ENCODE measurements at places on chromosomes 2 and 18.

- peak; percentile 38 for DNase-seq
Observed at GRCh38 chr18:70663141-70663540, 374.3 kb downstream of the SOCS6 start.

DNA sequence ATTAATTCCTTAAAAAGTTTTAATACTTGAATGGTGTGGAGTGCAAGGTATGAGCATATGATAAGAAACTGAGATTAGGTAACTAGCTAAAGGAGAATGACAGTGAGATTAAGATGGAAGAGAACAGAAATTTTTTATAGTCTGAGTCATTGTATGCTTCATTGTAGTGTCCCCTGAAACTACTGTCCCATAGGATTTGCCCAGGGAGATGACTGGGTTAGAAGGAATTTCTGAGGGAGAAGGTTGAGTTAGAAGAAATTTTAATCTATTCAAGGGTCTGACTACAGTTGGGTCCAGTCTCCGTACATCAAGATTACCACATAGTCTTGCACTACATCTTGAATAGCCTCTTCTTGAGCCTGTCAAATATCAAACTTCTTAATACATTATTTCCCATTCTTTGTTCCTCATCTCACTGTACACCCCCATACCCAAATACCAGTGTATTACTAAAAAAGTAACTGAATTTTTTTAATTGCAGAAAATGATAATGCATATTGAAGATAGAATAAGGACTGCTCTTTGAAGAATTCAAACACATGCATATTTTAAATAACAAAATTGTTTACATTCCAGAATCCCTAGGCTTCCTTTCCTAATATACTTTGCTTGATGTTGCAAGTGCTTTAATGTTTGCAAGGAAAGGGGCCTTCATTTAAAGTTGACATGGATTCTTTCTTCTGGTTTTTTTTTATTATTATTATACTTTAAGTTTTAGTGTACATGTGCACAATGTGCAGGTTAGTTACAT is 314.3 kb upstream of the COL3A1 start:
- DNase-seq = no peak

DNA sequence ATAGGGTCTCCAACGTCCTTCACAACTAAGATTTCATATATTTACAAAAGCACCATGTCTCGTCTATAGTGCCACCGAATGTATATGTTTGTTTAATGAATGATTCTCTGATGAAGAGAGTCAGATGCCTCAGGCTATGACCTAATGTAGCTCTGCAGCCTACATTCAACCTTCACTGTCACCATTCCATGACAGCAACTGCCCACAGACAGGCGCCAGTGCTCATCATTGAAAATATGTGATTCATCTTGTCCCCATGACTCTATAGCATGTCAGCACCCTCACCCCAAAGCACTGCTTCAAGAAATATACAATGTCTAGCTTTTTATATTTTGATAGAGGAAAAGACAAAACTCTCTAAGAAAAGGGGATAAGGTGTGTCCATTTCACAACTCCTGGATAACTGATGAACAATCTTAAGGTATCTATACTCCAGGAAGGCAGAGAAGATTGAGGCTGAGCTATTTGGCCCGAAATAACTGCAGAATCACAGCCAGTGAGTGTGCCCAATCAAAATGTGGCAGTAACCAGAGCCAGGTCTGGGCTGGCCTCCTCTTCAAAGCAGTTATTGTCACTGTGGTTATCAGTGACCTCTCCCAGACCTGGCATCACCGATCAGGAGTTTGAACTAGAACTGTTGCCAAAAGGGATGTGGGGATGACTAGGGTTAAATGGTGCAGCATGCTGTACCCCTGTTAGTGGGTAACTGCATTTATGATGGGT is 246.6 kb downstream of the SETBP1 start:
- no peak for DNase-seq

DNA sequence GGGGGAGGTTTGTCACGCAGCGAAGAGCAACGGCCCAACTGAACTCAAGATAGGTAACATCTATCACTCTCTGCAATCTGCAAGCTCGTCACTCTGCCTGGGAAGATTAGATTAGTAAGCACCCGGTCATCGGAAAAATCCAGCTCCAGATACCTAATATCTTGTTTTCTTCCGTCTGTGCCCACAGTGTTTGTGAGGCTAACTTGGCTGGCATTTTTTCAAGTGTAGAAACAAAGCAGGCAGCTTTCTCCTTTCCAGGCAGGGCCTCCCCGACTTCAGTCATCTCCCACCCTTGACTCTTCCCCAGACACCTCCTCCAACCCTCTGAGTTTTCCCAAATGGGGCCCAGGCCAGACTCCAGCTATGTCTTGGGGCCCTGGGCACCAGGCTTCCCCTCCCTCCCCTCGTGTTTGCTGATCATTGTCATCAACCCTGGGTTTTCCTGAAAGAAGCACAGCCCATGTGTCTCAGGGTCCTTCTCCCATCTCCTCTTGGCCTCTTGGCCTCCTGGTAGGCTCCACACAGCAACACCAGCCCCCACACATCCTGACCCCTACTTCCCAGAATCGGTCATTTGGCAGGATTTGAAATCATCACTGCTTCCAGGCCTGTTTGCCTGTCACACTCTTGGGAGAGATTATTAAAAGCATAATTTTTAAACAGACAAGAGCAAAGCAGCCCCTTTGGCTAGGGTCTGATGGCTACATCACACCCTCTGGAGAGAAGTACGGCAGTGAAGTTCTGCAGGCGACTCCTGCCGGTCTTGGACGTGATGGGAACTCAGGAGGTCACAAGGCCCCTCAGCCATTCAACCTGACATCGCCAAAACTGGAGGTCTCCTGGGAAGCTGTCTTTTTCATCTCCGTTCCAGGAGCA is 144.9 kb upstream of the ID2 start:
- no peak for DNase-seq

- DNase-seq = no peak
Observed at GRCh38 chr18:21281603-21282002, 39.6 kb downstream of the GREB1L start.

- no peak for DNase-seq
Observed at GRCh38 chr18:11785444-11786055, 65.7 kb upstream of the CHMP1B start.

DNA sequence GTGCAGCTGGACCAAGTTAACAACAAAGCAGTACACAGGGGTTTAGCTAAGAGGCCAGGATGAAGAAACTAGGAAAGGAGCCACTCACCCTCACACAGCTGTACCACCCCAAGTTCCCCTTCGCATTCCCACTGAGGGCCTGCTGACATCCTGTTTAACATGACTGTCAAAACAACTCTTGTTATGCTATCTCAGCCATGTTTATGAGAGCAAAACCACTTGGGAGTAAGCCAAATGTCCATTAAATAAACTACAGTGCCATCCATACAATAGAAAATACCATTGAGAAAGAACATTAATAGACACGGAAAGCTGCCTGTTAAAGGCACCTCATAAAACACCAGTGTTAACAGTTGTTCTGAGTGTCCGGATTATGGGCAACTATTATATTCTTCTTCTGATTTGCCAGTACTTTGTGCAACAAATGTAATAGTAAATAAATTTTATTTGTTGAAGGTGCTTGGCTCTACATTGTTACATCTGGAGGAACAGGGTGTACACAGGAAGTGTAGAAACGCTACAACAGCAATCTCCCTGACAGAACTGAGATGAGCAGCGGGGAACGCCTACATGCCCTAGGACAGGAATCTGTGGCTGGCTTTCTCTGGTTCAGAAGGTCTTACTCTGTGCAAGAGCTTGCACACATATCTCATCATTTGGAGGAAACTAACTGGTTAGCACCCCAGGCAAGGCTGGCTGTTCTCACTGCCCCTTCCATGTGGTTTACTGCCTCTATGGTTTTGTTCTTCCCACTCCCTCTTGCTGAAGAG is 85.6 kb downstream of the EHD3 start:
- DNase-seq = peak; percentile 48

DNA sequence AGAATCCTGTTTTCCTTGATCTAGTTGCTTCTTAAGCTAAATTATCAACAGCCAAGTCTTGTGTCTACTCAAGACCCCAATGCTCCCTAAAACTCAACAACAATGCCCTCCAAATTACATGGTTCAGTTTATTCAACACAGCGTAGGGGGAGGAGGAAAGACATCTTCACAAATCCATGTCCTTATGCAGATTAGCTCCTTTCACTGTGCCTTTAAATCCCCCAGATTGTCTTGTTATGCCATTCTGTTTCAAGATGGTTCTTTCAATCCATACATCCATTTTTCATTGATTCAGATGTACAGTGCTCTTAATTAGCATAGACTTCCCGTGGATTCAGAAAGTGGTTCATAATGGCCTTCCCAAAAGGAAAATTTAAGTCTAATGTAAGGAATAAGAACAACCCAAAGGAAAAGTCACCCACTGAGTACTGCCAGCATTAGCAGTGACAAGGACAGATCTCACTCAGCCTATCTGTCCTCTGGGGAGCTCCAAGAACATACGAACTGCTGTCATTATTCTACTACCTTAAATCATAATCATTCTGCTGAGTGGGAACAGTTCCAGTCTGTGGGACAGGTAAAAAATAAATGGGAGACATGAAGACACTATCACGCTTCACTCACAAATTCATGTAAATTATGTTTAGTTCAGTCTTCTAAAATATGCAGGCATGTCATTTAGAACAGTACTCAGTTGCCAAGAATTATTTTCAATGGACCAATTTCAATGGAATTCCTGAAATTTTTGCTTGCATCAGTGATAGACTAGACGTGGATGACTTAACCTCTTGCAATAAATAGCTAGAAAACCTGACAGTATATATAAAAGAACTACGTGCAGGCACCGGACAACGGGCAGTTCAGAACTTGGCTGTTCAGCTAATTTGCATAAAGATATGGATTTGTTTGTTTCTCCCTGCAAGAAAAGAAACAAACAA is 58.9 kb upstream of the RNU4ATAC start:
- DNase-seq = no peak

DNA sequence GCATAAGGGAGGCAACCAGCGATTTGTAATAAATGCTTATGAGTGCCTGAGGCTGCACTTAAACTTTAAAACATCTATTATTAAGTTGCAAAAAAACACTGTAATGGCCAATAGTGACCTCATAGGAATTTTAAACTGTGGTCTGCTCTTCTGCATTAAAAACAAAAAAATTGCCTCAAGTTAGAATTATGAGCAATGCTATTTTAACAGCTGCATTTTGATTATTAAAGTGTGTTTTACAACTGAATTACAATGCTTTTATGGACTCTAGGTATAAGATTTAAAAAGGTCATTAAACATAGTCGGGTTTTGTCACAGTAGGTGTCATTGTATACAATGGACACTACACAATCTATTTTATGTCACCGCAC is 528.7 kb upstream of the FANCL start:
- no peak for DNase-seq

DNA sequence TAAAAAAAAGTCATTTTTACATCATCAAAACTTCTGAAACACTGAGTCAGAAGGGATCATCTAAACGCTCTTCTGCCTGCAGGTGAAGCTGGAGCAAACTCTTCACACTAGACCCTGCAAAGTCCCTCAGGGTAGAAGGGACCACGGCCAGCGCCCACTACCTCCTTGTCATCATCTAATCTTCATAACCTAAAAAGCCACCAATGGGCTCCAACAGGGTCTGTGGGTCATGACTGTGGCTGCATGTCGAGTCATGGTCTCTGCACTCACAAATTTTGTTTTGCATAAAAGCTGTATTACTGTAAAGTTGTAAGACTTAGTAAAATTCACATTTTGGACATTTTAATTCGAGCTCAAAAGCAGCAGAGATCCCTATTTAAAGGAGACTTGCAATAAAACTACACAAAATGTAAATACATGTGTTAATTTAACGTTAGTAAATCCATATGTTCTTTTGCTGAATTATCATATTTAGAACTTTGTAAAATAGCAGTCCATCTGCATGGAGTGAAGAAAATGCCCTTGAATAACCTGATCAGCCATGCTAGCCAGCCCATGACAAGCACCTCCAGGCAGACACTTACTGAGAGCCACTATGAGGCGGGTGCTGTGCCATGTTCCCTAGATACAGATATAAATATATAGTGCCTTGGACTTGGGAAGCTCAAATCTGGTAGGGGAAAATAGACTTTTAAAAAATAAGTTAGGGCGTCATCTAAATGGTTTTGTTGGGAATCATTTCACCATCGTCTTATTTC is 437.2 kb upstream of the LYPD1 start:
- no peak for DNase-seq

DNA sequence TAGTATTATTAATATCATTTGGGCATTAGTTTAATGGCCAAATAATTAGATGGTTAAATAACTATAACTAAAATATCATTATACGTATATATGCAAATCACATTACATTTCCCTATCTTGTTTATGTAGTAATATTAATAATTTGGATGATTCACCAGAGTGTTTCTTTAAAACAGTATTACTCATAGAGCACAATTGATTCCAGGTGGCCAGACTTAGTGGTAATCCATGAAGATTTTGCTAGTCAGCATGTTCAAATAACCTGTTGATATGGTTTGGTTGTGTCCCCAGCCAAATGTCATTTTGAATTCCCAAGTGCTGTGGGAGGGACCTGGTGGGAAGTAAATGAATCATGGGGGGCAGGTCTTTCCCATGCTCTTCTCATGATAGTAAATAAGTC is 782.3 kb downstream of the LRP1B start:
- no peak for DNase-seq

DNA sequence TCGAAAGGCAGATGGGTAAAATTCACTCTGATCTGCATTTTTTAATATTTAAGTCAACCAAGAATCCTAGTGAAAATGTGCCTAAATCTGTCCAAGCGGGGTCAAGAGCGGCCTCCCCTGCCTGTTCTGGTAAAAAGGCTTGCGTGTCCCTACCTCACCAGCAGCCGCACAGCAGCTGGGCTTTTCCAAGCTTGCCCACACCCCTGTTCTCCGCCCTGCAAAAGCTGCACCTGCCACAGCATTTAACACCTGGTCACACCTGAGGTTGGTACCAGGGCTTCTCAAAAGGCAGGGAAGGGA is 25.8 kb upstream of the TMEM182 start:
- DNase-seq = no peak

DNA sequence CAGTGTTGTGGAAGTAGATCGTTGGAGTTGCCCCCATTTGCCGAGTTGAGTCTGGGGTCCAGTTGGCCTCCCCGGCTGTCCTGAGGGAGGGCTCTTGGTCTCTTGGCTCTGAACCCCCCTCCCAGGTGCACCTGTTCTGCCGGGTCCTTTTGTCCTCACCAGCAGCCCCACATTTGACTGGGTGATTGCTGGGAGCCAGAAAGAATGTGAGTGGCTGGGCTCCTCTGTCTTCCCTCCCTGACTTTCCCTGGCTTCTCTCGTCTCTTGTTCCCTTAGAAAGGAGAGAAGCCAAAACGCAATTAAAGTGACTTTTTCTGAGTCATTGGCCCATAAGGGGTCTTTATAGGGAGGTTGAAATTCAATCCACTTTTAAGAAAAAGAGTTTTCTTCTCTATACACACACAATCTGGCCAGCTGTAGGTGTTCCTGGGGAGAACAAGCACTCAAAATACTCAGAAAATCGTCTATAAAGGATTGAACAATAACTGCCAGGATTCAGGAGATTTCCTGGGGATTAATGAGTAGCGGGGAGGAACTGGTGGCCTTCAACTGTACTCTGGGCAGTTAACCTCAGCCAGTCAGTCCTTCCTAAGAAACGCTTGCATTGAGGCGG is 131.0 kb downstream of the TMEM182 start:
- DNase-seq = no peak

- DNase-seq = no peak
Observed at GRCh38 chr2:149928011-149928410, 340.4 kb upstream of the MMADHC start.

Data from common myeloid progenitor, CD34-positive (primary cell).